ENCODE measurements at places on chromosomes 2 and 18.

- DNase-seq: no peak
These were observed 120.6 kb upstream of the UGP2 start for GRCh38 chr2:63721082-63721424.

GRCh38 chr2:176614049-176614448 is 344.8 kb downstream of the MTX2 start:
- no peak for DNase-seq

DNA sequence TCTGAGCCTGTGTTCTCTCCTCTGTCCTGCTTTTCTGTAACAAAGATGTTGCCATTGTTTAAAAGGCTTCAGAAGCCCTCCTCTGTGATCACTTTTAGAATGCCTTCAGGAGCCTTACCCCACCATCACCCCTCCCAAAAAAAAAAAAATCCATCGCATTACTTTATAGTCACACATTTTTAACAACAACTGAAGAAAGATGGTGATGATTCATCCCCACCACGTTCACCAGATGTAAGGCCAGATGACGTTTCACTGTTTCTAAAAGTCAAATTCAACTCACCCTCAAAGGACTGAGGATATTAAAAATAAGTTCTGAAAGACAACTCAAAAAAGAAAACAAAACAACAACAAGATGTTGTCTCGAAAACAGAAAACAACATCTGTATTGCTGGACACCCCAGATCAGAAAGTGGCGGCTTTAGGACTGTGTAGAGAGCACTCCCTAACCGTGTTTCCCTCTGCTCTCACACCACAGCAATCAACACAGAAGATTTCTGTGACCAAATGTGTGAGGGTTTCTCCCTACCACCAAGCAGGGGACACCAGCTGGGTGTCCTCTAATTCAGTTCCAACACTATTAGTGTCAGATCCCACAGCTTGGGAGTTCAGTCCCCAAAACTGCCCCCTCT is 61.9 kb upstream of the CREB1 start:
- DNase-seq: no peak

- no peak for DNase-seq
These were observed 3.8 kb downstream of the STAM2 start for GRCh38 chr2:152171718-152172117.

DNA sequence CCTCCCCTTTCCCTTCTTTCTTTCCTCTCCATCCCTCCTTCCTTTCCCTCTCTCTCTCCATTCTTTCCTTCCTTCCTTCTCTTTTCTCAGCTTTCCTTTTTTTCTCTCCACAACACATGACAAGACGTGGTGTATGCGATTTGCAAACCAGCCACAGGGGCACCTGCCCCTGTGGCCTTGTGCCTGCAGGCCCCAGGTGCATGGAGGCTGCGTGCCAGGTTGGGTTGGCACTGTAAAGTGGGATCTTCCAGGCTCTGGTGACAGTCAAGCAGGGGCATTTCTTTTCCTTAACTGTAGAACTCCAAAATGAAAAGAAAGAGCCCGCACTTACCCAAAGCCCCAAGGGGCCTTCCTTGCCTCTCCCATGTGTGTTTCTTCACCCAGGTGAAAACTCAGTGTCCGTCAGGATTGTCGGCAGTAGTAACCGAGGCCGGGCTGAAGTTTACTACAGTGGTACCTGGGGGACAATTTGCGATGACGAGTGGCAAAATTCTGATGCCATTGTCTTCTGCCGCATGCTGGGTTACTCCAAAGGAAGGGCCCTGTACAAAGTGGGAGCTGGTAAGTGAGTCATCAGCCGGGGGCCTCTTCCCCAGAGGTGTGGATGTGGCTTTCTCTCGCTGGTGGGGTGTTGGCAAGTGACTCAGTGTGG is 50.9 kb downstream of the MARCO start:
- peak; percentile 26 for DNase-seq

- DNase-seq: no peak
These were observed 100.4 kb downstream of the KLHL14 start for GRCh38 chr18:32672398-32672797.

DNA sequence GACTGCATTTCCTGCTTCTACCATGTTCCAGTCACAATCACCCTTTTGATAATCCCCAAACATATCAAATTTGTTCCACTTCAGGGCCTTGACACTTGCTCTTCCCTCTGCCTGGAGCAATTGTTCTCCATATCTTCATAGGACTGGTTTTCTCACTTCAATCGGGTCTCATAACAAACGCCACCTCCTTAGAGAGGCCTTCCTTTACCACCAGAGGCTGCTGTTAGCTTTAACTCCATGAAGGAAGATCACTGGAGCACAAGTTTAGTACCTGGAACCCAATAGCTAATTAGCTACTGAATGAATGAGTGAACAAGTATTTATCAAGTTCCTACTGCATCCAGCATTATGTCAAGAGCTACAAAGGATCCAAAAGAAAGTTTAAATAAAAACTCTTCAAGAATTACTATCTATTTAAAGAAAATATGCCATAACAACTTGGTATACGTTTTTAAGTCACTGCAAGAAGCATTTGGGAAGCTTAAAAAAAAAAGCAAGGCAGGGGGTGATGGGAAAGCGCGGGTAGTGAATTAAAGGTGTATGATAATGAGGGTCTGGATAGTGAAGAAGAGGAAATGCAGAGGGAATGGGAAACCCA is 58.8 kb downstream of the BAZ2B start:
- no peak for DNase-seq

- DNase-seq: no peak
These were observed 32.6 kb downstream of the FBXO15 start for GRCh38 chr18:74115046-74115445.

- DNase-seq: no peak
These were observed 149.3 kb downstream of the EML6 start for GRCh38 chr2:54872780-54873179.

DNA sequence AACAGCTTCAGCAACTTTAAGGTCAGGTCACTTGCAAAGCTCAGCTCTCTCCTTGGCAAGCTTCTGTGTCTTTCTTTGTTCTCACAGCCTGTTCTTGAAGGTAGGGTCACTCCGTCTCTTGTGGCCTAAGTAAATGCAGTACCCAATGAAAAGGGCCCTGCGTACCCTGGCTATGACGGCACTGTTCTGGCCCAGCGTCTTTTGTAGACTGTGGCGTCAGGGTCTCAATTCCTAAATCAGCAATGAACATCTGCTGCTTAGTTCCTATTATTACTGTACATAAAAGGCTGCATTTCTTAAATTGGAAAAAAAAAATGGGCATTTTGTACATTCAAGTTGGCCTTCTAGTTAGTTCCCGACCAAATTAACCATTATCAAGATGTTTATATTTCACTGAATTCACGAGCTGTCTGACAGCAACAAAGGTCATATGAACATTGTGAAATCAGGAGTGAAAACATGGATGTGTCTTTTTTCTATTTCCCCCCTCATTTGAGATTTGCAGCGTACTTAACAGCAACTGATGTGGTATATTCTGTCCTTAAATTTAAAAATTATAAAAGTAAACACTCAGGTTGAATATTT is 17.0 kb upstream of the MTCL1 start:
- DNase-seq: no peak

DNA sequence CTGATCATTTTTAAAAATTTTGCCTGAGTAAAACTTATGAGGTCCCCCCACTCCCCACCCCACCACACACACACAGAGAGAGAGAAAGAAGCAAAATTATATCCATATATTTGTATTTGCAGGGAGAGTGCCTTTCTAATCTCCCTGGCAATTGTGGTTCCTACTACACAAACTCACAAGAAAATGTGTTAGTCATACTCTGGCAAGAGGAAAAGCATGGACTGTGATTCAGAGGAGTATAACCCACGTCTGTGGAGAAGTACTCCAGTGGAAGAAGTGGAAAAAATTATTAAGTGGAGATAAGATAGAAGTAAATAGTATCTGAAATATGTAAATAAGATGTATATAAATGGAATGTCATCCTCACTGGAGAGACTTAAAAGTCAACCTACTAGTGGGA is 114.0 kb downstream of the DSEL start:
- DNase-seq: no peak

- no peak for DNase-seq
These were observed 178.4 kb upstream of the CDH20 start for GRCh38 chr18:61154866-61155265.

GRCh38 chr2:24508878-24509277 is 17.8 kb downstream of the NCOA1 start:
- no peak for DNase-seq

- DNase-seq: no peak
These were observed 252.5 kb downstream of the ETAA1 start for GRCh38 chr2:67649331-67650261.

GRCh38 chr2:41990688-41991087 is 57.1 kb upstream of the PKDCC start:
- DNase-seq: no peak

DNA sequence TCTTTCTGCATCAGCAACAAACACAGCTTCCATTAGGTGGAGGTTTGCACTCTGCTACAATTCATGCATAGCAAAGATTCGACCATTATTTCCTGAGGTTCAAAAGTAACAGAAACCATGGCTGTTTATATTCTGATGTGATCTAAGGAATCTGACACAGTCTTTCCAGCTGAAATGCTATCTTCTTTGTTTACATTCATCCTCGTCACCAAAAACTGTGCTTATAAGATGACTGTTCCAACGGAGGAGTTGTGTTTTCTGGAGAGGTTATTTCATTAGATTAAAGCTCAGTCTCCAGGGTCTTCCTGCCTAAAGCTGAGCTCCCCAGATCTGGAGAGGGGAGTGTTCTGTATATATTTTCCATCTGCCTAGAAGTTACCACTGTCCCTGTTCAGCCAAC is 45.1 kb upstream of the LYPD6B start:
- DNase-seq: no peak

GRCh38 chr18:10412933-10413332 is 41.5 kb upstream of the APCDD1 start:
- no peak for DNase-seq

DNA sequence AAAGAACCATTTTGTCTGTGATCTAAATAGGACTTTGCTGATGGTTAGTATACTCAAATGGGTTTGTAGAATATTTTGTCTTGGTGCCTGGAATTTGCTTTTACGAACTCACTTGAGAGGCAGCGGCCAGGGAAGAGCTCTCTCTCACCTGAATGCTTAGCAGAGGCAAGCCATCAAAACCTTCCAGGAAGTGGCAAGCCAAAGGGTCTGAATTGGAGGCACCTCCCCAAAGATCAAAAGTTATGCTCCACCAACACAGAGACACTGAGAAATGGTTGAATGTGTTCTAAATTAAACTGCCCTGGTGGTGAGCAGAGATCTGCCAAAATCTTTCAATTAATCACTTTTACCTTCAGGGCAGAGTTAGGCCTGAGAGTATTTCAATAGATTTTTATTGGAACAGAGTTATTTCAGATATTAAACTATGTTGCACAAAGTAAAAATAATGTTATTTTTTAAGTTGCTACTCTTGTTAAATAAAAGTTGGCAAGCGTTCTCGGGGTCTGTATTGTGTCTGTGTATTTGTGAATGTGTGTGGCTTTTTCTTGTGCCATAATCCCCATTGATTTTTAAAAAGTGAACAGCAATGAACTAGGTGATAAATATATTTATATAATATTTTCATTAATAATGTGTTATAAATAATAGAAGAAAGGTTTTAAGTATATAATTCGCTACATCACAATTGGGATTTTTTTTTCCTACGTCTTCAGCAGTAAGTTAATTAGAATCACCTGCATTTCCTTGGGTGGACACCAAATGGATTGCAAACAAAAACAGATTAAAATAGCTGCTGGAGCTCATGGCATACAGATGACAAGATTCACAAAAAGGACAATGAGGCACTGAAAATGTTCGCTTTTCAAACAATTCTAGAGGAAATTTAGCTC is 416.1 kb downstream of the ARHGAP15 start:
- DNase-seq: no peak

- DNase-seq: no peak
These were observed 1004.4 kb upstream of the CDH2 start for GRCh38 chr18:29181151-29181901.

DNA sequence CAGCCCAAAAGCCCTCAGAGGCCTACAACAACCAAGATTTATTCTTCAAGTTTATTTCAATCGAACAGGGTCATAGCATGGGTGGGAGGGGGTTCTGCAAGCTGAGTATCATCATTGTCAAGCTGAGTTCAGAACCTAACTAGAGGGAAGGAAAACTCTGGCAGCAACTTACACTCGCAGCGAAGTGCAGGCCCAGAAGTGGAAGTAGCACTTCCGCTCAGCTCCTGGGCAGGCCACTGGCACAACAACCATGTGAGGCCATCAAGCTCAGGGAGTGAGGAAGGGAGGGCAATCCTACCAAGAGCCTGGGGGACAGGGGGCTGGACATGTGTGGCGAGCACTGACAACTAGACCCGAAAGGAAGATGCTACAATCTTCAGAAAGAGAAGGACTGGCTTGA is 4.8 kb downstream of the UXS1 start:
- no peak for DNase-seq

- DNase-seq: no peak
These were observed 81.5 kb upstream of the SLC66A3 start for GRCh38 chr2:11073776-11074175.

- no peak for DNase-seq
These were observed 224.5 kb downstream of the DLGAP1 start for GRCh38 chr18:4230450-4231168.

GRCh38 chr2:194090251-194090905 is 1566.6 kb upstream of the SLC39A10 start:
- no peak for DNase-seq

DNA sequence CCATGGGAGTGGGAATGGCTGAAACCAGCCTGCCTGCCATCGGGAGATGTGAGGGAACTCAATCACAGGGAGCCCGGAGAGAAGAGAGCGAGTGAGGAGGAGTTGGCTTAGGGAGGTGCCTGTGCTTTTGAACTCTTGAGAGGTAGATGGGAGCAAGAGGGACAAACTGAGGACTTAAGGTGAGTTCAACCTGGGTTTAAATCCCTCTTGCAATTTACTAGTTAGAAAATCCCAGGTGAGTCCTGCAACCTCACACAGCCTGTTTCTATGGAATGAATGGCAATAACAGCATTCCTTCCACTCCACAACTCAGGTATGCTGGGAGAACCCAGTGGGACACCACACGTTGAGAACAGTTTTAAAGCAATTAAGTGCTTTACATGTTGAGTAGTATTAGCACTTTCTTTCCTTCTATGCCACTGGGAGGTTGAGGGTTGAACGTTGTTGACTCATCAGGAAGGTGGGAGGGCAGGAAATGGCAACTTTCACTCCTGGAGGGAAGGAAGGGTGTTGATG is 57.3 kb downstream of the VIT start:
- no peak for DNase-seq

GRCh38 chr2:237129625-237130263 is 44.1 kb downstream of the COPS8 start:
- no peak for DNase-seq

DNA sequence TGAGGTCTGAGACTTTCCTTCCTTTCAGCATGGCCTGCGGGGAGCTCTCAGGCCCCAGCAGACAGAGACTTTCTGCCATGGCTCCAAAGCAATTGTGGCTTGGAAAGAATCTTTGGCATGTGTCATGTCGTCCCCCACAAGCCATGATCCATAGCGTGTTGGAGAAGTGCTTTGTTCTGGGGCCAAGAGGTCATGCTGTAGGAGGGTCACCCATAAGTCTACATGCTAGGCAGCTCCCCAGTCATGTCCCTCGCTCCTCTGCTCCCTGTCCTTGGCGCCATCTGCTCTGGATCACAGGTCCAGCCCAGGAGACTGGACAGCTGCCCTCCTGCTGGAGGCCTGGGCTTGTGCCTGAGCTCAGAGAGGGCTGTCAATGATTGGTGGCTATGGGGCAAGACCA is 78.8 kb upstream of the LCLAT1 start:
- DNase-seq: no peak

GRCh38 chr2:708667-709066 is 31.5 kb upstream of the TMEM18 start:
- DNase-seq: no peak
